ENCODE measurements at places on chromosomes 16 and 17.

DNA sequence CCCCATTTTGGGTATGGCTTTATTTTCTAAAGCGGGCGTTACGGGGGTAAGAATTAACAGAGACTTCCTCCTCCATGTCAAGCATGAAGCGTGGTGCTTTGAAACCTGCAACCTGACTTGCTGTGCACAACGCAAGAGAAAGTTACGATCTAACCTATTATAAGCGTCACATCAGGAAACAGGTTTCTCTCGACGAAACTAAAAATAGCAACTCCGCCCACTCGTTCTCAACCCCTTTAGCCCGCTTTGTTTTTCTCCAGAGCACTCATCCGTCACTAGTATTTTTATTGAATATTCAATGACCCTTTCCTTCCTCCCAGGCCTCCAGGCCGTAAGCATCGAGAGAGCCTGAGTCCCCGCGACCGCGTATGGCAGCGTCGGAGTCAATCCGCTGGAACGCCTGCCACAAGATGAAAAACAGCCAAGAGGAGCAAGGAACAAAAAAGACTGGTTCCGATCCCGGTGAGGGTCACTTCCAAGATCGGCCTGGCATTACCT lies 555 bp downstream of the NUP88 start:
- DNase-seq: peak; percentile 31

DNA sequence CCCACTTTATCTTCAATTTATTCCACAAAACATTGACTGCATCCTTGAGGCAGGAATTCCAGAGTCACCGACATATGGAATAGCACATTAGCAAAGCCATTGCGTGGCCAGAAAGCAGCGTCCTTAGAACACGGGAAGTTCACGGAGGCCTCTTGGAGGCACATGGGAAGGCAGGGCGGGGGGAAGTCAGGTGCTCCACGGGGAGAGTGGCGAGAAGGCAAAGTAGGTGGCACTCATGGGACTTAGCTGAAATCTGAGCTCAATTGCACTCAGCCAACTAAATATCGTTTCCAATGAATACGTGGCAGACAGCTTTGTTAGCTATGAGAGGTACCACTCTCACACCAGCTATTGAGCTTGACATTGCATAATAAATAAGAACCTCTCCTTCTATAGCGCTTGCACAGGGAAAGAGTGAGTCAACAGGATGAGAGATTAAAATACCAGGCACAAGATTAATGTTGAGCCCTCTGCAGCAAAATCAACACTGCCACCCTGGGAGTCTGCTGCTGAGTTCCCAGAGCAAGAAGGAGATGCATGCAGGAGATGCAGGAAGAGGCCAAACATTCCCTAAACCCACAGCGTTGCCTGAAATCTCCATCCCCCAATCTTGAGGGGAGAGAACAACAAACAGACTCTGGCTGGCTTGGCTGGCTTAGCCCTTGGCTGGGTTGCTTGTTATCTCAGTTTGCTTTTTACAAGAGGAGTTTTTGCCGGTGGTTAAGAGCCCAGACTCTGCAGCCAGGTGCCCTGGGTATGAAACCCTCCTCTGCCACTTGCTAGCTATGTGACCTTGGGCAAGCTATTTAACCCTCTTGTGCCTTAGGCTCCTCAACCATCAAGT lies 28.8 kb downstream of the ABCC12 start:
- no peak for DNase-seq

DNA sequence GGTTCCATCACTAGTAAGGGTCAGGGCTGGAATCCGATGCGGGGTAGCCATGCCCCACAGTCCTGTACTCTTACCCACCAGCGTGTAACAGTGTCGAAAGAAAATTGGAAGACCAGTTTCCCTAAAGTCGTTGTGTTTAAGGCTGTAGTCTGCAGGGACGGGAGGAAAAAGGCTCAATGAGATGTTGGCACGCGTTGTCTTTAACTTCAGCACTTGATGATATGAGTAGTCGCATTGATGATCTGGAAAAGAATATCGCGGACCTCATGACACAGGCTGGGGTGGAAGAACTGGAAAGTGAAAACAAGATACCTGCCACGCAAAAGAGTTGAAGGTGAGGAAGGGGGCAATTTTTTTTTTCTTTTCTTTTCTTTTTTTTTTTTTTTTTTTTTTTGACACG lies 1.3 kb downstream of the HSBP1 start:
- no peak for DNase-seq

- DNase-seq: no peak
These were observed 15.7 kb upstream of the CDH3 start for GRCh38 chr16:68629351-68629910.

DNA sequence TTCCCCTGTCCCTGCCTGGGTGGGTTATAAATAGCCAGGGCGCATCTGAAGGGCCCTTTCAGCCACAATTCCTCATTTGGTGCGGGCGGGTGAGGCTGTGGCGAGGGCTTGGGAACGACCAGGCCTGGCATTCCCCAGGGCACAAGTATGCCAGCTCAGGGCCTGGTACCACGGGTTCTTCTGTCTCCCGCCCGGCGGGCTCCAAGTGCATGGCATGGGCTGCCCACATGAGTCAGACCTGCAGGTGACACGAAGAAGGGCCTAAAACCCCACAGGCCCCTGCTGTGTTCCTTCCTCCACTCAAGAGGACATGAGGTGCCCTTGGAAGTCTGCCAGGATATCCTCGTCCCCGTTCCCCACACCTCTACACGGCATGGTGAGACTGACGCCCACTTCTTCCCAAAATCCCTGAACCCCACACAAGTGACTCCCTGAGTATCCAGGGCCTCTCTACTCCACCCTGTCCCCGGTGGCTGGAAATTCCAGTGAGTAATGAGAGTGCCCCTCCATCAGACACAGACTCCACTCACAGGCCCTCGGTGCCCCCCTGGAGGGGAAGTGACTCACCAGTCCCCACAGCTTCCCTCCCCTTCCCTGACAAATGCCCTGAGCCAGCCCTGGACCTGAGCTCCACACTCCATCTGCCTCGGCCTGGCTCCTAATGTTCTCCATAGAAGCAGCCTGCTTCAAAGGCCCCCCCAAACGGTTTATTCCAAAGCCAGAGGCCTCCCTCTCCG lies 68.8 kb downstream of the ABR start:
- no peak for DNase-seq

GRCh38 chr16:79168321-79168720 lies 432.2 kb downstream of the MAF start:
- DNase-seq: no peak

GRCh38 chr16:86245351-86245750 lies 265.0 kb upstream of the FOXF1 start:
- no peak for DNase-seq

DNA sequence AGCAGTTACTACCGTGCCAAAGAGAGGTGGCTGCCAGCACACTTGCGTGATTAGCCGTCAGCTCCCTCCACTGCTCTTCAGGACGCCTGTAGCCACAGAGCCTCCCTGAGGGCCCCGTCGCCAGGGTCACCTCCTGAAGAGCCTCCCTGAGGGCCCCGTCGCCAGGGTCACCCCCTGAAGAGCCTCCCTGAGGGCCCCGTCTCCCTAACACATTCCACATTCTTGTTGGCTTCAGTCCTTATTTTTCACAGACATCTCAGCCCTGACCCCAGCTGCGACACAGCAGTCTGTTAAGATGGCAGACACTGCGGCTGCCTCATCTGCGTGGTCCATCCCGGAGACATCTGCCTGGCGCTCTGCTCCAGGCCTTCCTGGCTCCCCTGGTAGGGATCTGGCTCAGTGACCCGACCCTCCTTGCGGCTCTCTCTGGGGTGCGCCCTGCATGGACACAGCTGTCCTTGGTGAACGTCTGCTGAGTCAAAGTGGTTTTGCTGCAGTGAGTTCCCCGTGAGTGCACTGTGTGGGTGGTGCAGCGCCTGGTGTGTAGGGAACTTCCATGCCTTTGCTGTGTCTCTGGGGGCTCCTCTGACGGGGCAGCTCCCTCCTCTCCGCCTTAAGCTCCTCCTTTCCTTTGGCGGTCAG lies 11.4 kb downstream of the ACSF3 start:
- no peak for DNase-seq

- no peak for DNase-seq
These were observed 6.4 kb downstream of the NHERF1 start for GRCh38 chr17:74754832-74755231.

GRCh38 chr17:2888326-2888725 lies 92.1 kb downstream of the RAP1GAP2 start:
- no peak for DNase-seq

Data from activated CD4-positive, alpha-beta T cell treated with anti-CD3 and anti-CD28 coated beads for 1 hour (primary cell).